Fibroblast of skin of abdomen (primary cell): ENCODE measurements at places on chromosomes 4 and X.

GRCh38 chrX:108309144-108309543 is 129.1 kb downstream of the COL4A6 start:
- peak; percentile 9 for DNase-seq

DNA sequence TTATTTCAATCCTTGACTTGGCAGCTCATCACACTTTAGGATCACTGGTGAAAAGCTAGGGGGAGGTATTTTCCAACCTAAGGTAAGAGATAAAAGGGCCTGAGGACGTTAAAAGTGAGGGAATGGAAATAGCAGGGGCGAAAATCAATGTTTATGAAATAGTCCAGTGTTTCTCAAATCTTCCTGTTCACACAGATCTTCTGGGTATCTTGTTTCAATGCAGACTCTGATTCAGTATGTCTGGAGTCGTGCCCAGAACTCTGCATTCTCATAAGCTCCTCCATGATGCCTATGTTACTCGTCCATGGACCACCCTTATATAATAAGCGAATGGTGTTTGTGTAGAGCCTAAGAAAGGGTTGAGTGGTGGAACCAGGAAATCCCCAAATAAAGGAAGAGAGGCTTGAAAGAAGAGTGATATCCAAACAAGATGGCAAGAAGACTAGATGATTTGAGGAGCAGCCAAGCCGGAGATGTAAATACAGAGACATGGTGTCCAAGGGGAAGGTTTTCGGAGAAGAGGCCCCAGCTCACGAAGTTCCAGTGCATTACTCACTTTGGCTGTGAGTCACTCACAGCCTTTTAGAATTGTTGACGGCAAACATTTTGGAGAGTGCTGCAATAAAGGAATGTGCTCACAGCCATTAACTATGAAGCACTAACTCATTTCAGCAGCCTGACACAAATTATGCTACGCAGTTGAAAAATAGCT is 215.6 kb upstream of the PPARGC1A start:
- DNase-seq = peak; percentile 97

GRCh38 chrX:100926453-100926852 is 2.3 kb downstream of the XKRX start:
- no peak for DNase-seq

DNA sequence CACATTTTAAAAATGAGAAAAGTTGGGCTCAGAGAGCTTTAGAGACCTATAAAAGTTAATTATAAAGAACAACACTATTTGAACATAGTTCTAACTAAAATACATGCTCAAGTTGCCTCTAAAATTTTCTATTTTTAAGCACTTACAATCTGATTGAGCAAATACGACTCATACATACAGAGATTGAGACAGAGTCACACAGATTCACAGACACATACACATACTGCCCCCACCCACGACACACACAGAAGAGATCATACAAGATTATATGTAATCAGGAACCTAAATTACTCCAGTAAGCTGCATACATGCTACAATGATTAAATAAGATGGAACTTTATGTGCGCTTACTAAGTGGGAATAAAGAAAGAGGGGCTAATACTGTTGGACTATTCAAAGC is 2.7 kb upstream of the ASB5 start:
- peak; percentile 66 for DNase-seq

DNA sequence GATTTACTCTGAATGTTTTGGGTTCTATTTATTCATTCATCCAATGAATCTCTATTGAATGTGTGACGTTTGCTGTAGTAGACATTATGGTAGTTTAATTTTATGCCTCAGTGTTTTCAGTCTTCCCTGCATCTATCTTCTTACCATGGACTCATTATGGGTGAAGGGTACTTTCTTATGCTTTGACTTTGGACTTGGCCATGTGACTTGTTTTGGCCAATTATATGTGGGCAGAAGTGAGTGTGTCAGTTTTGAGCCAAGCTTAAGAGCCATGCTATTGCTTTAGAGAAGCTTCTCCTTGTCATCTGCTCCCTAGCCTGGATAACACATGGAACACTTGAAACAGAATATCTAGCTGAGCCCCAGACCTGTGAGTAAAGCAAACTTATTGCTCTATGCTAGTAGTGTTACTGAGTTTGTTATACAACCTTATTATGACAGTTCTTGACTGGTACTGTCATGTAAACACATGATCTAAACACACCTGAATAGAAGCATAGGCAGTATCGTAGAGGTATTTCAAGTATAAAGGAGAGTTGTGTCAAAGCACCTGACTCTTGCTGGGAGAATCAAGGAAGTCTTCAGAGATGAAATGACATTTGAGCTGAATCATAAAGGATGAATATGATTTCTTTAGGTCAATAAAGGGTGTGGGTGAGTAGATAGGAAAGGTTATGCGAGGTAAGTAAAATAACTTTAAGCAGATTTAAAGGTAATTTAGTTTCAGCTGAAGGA is 128.4 kb downstream of the NAA11 start:
- DNase-seq = no peak

DNA sequence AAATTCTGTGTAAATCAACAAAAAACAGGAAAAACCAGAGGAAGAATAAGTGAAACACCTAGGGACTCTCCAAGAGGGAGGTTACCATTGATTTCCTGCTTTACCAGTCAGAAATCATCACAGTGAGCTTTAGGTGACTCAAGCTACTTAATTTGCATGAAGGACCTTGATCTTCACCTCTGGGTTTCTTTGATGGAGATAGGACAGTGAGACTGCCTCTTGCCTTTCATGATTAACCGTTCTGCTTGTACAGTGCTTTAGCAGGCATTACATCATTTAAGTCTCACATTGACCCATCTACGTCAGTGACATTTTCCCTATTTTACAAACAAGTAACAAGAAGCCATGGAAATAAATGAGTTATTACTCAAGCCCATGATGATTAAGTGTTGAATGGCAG is 3.4 kb upstream of the GK start:
- no peak for DNase-seq

DNA sequence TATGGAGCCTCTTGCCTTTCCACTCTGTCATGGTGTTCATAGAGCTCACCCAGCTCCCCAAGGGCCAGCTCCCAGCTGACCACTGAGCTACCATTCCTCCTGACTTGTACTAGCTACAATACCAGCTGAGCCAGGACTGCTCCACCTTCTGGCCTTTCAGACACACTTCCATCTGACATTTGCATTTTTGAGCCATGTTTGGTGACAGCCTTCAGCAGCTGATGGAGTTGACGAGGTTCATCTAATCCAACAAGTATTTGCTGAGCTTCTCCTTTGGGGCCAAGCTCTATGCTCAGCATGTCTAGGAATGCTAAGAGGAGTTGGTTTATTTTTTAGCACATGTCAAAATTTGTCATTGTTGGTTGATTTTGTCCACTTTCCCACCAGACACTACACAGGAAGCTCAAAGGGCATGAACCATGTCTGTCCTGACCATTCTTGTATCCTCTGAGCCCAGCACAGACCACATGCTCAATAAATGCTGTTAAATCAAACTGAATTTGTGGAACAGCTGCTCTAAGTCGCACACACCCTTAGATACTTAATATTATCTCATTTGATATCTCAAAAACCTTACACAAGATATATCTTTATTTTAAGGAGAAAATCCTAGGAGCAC is 142.6 kb upstream of the PPARGC1A start:
- peak; percentile 9 for DNase-seq

GRCh38 chr4:42646999-42647541 is 9.8 kb downstream of the ATP8A1 start:
- DNase-seq = no peak

- no peak for DNase-seq
Measured at GRCh38 chr4:84848432-84848831, 118.1 kb downstream of the WDFY3 start.

DNA sequence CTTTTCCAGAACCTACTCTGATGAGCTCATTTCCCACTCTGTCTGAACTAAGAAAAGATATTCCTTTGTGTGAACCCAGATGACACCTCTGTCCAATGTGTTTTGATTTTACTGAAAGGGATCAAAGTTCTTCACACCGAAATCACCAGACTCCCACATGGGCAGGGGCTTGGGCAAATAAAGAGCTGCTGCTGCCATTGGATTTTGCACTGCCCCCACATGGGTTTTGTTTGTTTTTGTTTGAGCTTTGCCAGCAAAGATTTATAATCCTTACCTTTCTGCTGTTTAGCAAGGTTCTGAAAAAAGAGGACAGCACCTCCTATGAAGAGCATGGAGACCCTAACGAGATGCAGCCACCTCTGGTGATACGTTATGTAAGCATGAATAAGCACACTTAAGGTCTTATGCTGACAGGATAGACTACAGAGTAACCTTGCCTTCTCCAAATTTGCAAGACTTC is 44.3 kb downstream of the HSD17B13 start:
- DNase-seq = no peak

- DNase-seq = no peak
Measured at GRCh38 chr4:51853027-51853682, 10.2 kb downstream of the DCUN1D4 start.

DNA sequence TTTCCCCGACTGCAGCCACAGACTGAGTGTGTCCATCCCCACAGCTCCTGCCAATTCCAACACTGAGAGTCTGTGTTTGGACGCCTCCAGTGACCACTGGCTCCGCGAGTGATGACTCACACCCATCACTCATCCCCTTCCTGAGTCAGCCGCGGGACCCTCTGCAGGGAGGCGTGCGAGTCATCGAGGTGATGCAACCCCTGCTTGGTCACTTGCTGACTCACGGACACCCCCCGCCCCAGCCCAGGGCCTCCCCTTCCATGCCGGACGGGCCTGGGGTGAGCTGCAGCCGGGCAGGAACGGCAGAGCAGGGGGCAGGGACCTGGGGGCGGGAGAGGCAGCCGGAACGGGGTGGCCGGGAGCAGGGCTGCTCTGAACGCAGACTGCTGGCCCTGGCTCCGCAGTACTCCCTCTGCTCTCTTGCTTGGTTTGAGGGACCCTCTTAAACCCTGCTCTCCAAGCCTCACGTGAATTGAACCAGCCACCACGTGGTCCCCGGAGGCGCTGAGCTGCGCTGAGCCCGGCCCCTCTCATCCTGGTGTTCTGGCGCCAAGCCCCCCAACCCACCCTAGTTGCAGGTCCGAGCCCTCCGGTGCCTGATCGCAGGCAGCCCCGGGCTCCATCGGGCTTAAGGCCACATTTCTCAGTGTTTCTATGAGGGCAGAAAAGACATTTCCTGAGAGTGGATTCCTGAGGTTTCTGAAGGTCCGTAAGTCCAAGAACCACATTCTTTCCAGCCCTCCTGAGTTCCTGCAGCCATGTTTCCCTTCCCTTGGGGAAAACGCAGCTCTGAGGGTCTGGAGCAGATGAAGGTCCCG is 32.4 kb downstream of the FGFRL1 start:
- peak; percentile 99 for DNase-seq

DNA sequence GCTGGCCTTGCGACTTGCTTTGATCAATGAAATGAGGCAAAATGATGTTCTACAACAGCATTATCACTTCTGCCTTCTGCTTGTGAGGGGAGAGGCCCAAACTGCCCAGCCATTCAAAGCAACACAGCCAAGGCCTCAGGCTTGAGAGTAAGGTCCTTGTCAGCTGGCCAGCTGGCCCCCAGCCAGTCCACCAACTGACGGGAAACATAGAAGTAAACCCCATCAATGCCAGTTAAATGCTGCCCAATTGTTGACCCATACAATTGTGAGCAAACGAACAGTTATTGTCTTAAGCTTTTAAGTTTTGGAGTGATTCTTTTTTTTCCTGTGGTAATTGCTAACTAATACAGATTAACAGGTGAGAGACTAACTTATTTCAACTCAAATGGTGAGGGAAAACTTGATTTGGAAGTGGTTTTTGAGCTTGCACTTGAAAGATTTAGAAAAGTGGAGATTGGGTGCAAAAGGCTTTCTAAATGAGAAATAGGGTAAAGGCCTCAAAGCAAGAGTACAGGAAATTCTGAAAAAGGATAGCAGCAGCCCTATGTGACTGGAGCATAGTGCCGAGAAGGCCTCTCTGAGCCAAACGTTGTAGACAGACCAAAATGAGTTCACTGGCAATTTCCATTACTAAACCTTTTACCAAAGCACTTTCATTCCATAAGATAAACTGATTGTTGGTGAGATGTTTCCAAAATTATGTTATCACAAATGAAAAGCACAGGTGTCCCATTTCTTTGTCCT is 66.9 kb downstream of the ARHGEF38 start:
- DNase-seq = no peak

- DNase-seq = no peak
Measured at GRCh38 chr4:126820631-126821030, 812.1 kb upstream of the INTU start.

DNA sequence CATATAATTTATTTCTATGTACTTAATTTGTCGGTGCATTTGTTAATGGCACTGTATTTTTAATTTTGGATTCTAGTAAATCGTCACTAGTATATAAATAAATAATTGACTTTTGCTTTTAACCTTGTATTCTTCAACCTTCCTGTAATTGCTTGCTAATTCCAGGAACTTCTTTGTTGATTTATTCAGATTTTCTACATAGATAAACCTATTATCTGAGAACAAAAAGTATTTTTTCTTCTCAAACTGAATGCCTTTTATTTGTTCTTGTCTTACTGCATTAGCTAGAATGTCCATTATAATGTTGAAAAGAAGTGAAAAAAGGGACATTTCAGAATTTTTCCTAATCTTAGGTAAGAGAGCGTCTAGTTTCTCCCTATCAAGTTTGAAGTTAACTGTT is 839.1 kb downstream of the SH3BGRL start:
- no peak for DNase-seq

DNA sequence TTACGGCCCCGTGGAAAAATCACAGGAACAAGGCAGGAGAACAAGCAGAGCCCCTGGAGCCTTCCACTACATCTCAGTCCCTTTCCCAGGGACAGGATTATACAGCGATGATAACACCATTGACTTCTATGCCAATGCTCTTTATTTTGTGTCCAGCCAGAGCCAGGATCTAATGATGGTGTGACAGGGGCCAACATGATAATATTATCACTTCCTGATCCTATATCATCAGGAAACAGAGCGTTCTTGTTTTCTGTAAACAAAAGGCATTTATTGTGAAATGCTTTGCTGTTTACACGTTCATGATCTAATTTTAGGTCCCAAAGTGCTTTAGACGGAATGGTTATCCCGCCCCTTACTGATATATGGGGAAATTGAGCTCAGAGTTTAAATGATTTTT is 12.8 kb downstream of the TMPRSS11E start:
- DNase-seq = no peak

GRCh38 chrX:15864629-15865028 is 10.0 kb upstream of the AP1S2 start:
- DNase-seq = no peak
